ENCODE measurements at places on chromosomes 13 and 19.
A peak's percentile ranks its signal among the peaks of the same experiment; 100 is the strongest.

- no peak for DNase-seq
Observed at GRCh38 chr19:18710996-18711751, 27.7 kb downstream of the CRTC1 start.

DNA sequence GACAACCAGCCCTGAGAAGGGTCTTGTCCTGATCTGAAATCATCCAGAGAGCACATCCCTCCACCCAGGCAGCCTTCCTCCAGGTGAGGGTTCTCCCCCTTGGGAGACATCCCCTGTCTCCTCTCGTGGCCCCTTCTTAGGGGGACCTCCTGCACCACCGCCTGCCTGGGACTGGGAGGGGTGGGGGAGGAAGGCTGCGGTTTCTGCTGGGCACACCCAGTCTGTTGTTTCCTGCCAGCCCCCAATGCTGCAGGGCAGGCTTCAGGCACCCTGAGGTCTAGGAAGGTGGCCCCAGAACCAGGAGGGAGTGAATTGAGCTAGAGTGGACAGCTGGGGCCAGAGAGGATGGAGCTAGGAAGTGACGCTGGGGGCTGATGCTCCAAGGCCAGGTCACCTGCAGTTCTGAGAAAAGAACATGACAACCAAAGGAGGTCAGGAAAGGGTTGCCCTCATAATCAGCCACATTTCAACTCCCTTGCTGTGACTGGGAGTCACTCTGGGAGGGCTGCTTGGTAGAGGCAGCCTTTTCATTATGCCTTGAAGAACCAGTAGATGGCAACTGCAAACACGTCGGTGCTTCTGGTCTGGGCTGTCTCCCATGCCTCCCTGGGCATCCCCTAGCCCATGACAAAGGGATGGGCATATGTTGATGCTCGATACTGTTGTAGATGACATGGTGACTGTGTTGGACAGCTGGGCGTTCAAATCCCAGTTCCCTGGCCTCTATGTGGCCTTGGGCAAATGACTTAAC, 1.4 kb downstream of the ARHGEF18 start:
- peak; percentile 29 for DNase-seq

- no peak for DNase-seq
Observed at GRCh38 chr13:96089749-96090239, at the start of gene HS6ST3. Gene HS6ST3 (plus strand): TSS chr13:96090107.

DNA sequence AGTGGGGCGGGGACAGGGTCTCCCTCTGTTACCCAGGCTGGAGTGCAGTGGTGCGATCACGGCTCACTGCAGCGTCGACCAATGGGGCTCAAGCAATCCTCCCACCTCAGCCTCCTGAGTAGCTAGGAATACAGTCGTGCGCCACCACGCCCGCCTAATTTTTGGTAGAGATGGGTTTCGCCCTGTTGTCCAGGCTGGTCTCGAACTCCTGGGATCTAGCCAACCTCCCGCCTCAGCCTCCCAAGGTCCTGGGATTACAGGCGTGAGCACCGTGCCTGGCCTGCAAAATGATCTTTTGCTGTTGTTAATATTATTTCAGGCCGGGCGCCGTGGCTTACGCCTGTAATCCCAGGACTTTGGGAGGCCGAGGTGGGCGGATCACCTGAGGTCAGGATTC, 621 bp upstream of the TGDS start:
- no peak for DNase-seq

- no peak for DNase-seq
Observed at GRCh38 chr19:55352040-55352439, 2.5 kb downstream of the COX6B2 start.

DNA sequence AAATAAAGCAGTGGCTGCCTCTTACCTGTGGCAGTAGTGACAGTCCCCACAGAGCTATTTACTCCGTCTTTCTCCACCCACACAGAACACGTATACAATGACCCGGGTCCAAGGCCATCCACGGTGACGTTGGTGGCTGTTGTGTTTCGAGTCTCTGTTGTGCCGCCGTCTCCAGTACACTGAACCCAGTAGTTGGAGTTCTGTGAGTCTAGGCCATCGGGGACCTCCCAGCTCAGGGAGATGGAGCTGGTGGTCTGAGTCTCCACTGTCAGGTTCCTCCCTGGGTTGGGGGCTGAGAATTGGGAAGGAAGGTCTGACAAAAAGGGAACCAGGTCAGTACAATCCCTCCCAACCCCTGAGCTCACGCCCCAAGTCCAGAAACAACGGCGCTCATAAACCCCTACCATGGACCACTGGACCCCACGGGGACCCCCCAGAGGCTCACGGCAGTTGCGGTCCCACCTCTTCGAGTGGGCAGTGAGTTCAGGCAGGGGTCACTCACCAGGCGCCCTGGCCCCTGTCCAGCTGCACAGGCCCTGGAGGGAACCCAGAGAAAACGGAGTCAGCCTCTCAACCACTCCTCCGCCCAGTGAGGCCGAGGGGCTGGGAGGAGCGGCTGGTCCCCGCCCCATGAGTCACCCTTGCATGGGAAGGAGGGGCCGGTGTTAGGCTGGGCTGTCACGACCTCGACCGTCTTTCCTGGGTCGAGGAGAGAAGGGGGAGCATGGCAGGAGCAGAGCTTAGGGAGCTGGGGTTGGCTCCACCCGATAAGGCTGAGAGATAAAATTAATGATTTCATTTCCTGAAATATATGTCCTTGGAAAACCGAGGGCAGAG, 2.4 kb downstream of the PTPRH start:
- DNase-seq = no peak

Measured in stimulated activated CD8-positive, alpha-beta memory T cell treated with anti-CD3 and anti-CD28 coated beads, Interleukin-2, amount 100 ng/mL, for 1 hour (primary cell).